ENCODE measurements at places on chromosomes 2 and 18.

DNA sequence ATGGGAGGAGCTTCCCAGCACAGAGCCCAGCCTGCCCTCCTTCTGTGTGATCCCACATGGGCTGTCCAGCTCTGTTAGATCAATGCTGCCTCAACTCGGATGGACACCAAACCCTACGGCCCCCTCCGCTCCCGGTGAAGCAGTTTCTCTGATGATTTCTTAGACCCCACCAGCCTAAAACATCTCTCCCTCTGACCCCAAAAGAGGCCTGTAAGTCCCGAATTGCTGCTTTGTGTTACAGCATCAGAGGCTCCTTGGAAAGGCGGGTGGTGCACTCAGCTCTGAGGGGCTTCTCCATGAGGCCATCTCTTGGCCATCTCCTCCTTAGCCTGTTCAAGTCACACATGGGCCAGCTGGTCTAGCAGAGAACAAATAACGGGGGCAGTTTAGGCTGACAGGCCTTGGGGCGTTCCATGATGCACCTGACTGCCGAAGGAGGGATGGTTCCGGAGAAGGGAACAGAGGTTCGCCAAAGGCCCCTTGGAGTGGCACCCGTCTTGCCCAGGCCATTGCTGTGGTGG, 240.7 kb downstream of the SH3RF3 start:
- DNase-seq = no peak

DNA sequence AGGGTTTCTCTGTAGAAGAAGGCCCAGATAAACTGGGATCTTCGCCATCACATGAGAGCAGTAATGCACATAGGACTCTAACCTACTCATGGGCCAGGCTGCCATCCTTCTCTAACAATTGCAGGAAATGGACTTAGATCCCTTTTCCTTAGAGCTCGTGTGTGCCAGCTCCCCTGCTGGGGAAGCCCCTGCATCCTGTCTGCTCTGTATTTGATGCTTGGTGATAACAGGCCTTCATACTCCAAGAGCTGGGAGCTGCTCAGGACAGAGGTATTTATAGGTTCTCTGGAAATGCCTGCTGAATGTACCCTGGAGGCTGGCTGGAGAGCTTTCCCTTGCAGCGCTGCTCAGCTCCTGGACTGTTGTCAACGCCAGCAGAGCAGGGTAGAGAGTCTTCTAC, 249.6 kb downstream of the MTX2 start:
- no peak for DNase-seq

DNA sequence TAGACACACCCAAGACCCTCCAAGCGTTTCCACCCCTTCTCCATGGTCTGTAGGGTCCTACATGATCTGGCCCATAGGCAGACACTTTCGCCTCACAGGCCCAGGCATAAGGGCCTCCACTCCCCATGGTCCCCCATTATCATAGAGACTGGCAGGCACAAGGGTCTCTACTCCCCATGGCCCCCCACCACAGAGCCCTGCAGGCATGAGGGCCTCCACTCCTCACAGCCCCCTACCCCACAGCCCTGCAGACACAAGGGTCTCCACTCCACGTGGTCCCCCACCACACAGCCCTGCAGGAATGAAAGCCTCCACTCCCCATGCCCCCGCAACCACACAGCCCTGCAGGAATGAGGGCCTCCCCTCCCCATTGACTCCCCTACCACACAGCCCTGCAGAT, 159.7 kb upstream of the AGAP1 start:
- DNase-seq = no peak

- no peak for DNase-seq
These were observed 29.8 kb downstream of the LTBP1 start for GRCh38 chr2:32976409-32977063.

DNA sequence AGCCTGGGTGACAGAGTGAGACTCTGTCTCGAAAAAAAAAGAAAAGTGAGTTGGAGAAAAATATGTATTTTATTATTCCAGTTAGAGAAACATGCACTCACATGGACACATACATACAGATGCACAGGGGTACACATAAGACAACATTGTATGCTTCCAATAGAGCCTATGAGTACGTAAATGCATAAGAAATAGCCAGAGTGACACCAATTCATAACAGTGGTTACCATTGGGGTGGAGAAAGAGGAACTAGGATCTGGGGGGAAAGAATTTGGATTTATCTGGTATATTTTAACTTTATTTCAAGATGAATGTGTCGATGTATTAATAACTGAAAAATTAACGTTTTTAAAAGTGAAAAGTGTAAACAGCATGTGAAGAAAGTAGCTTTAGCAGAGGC, 16.1 kb downstream of the IL36A start:
- no peak for DNase-seq

GRCh38 chr2:177612659-177613058, 220.1 kb downstream of the AGPS start:
- DNase-seq = no peak

GRCh38 chr2:57920342-57920939, 126.2 kb upstream of the VRK2 start:
- no peak for DNase-seq

DNA sequence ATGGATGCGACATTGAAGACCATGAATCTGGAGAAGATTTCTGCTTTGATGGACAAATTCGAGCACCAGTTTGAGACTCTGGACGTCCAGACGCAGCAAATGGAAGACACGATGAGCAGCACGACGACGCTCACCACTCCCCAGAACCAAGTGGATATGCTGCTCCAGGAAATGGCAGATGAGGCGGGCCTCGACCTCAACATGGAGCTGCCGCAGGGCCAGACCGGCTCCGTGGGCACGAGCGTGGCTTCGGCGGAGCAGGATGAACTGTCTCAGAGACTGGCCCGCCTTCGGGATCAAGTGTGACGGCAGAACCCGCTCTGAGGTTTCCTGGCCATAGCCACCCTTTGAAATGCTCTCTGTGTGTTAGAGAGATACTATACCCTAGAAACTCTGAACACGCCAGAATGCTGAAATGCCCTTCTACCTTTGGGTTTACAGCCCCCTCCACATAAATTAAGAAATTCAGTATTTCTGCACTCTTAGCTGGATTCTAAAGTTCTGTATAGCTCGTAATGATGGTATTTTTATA, 659 bp downstream of the CHMP1B start:
- DNase-seq = peak; percentile 11

DNA sequence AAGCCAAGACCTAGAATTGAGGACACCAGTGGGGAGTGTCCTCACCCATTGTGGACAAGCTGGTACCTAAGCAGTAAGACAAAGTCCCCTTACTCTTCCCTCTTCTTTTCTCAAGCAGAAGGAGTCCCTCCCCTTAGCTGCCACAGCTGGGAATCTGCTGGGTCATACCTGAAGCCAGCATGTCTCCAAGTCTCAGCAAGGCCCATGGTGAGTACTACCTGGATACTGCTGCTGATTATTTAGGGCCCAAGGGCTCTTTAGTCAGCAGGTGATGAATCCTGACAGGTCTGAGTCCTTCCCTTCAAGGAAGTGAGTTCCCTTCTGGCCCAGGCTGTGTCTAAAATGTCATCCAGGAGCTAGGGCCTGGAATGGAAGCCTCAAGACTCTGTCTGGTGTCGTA, 198.6 kb upstream of the STK17B start:
- DNase-seq = no peak

DNA sequence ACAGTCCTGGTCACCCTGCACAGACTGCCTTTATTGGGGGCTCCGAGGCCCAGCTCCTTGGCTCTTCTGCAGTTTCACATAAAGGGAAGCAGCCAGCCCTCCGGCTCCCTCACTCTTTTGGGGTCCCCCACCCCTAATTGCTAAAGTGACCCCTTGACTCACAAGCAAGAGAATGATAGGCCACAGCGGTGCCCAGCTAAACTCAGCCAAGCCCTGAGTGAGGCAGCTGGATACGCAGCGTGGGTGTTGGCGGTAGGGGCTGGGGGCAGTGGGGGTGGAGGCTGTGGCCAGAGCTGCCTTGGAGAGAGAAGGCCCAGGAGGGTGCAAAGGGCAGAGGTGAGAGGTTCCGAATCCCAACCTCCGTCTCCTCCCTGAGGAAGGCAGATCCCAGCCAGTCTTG, 25.5 kb upstream of the ALPP start:
- no peak for DNase-seq

- no peak for DNase-seq
These were observed 63.4 kb downstream of the TACR1 start for GRCh38 chr2:75135776-75136400.

DNA sequence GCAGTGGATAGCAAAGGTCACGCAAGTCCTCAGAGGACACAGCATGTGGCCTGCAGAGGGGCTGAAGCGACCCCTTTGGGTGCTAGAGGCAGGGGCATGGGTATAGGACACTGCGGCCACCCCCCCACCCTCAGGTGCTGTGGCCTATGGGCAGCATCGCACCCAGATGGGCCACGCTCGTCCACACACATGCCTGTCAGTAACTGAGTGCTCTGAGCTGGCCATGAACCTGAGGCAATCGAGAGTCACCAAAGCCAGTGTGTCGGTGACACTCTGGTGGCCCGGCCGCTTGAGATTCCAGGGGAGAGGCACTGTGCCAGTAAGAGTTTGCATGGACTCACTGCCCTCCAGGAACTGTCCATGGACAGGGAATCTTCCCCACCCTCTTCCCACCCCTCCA, 22.7 kb upstream of the PTPN2 start:
- no peak for DNase-seq

- no peak for DNase-seq
These were observed 292.7 kb upstream of the SLC39A10 start for GRCh38 chr2:195364015-195364965.

GRCh38 chr2:100730290-100730868, 89.6 kb upstream of the NPAS2 start:
- DNase-seq = peak; percentile 8

DNA sequence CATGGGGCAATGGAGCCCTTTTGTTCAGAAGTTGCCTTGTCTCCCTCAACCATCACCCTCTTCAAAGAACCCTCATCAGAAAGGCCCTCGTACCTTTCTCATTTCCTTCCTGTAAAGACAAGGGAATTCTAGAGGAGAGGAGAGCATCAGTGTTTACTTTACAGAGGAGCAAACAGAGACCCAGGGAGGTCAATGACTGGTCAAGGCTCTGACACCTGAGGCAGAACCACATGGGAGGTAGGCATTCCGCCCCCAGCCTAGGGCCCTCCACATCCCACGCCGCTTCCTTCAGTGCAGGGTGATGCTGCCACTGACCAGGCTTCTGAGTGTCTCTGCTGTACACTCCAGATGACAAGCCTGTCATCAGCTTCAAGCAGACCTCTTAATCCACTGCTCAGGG, 104.7 kb downstream of the NRP2 start:
- DNase-seq = no peak

GRCh38 chr2:207484444-207485391, 45.0 kb upstream of the CREB1 start:
- no peak for DNase-seq

DNA sequence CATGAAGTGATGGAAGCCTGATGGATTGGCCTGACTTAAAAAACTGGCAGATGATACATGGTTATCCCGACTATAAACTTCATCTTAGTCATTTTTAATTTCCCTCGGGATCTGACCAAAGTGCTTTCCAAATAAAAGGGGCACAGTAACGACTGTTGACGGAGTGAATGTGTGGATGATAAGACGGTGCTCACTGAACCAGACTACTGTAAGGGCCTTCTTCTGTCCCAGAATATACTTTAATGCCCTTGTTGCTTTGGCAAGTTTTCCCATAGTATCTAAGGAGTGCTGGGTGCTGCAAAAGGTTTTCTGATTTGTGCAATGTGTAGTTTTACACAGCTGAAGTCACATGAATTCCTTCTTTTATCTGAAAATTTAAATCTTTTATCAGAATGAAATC, 373.5 kb downstream of the DSEL start:
- no peak for DNase-seq

DNA sequence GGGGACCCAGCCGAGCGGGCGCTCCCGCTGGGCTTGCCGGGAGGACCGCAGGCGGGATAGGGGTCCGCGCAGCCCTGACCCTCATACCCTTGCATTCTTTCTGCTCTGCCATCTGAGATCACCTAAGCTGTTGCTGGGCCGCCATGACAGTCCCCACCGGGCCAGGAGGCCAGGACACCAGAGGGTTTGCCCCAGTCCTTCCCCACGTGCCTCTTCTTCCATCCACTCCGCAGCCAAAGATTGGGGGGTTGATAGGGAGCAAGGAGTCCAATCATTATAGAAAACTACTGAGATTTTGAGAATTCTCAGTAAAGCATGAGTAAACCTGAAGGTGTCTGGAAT, 453 bp upstream of the GRB14 start:
- DNase-seq = no peak

DNA sequence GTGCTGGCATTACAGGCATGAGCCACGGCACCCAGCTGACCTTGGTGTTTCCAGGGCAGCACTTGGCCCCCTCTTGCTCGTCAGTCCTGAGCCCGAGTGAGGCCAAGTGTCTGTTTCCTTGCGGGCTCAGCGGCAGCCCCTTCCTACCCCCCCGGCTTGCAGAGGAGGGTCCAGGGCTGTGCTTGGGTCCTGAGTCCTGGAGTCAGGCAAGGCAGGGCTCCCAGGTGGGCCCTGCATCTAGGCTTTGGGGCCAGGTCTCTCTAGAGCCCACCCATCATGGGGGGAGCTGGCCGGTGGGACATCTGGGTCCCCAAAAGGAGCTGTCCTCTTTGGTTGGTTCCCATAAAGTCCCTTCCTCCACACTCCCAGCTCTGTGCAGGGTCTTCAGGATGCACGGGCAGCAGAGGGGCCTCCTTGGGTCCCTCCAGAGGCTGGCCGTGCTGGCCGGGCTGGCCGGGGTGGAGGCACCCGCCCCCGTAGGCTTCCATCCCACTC, 63.7 kb upstream of the HPCAL1 start:
- no peak for DNase-seq

DNA sequence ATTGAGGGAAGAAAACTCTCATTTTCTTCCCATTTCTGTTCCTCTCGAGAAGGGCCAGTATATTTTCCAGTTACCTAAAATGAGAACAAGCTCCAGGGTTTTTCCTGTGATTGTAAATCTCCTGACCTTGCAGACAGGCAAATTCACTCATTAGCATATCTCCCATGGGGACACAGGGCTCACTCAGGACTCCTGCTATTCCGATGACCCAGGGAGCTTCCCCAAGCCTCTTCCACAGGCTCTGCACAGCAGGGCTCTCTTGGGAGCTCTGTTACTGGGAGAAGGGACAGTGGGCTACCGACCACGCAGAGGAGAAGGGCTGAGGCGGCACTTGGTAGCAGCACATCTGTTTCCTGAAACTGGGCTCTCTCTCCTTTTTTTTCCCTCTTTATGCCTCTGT, 135.2 kb upstream of the CAPN13 start:
- DNase-seq = no peak

GRCh38 chr2:120593921-120594686, 141.6 kb upstream of the GLI2 start:
- DNase-seq = no peak

- no peak for DNase-seq
These were observed 26.9 kb upstream of the GPR75 start for GRCh38 chr2:53886406-53887280.

DNA sequence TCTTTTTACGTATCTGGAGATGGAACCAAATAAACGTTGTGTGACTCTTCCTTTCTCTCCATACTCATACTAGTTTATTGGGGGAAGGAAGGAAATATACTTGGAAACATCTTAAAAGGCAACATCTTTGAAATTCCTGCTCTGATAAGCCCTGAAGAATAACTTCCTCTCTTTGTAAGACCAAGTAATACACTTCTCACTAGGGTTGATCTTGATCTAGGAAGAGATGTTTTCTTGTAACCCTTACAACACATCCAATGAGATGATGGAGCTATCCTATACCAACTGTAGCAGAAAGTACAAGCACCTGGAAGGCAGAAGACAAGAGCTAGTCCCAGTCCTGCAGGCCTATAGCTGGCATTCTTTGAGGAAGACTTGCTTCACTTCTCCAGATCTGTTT, 2.0 kb downstream of the ANKRD44 start:
- no peak for DNase-seq
